IPS-NIHi11 (cell line): ENCODE measurements at places on chromosomes 4 and X.

- DNase-seq = no peak
Measured at GRCh38 chr4:126710935-126711334, 921.8 kb upstream of the INTU start.

DNA sequence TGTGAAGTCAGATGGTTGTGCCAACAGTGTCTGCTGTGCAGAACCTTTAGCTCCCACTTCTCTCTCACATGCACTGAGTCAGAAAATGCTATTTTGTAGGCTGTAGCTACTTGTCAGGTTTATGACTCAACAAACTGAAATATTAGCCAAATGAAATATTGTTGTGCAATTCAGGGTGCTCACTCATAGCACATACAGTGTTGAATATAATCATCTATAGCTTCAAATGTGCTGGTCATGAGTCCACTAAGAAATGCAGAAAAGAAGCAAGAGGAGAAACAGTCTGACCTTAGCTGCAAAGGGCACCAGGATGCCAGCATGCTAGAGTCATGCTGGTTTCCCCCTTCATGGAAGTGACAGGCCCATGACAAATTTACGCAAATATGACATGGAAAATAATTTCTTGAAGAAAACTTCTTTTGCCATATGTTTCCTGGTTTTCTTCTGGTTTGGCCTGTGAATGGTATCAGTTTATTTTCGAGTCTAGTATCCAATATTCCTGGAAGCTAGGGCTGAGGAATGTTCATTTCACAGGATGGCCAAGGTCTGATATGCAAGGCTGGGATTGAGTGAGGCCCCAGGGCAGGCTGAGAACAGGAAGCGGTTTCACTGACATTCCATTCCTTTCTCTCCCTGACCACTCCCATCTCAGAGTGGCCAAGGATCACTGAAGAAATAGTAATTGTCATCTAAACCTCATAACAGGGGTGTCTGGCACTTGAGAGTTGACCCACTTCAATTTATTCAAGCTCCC is 10.3 kb upstream of the CXCL2 start:
- DNase-seq = peak; percentile 67

- peak; percentile 21 for DNase-seq
Measured at GRCh38 chrX:54786967-54787366, 11.1 kb downstream of the ITIH6 start.

DNA sequence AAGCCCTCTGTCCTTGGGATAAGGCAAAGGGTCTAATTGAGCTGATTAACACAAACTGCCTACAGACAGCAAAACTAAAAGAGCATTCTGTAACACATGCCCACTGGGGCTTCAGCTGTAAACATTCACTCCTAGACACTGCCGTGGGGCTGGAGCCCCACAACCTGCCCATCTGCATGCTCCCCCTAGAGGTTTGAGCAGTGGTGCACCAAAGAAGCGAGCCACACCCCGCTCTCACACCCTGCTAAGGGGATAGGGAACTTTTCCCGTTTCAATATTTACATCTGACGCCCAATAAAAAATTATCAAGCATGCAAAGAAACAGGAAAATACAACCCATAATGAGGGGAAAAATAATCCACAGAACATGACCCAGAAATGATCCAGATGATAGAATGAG is 46.9 kb upstream of the HSD17B10 start:
- peak; percentile 8 for DNase-seq

- no peak for DNase-seq
Measured at GRCh38 chr4:22071749-22072148, 123.2 kb upstream of the KCNIP4 start.

- DNase-seq = no peak
Measured at GRCh38 chr4:36337665-36338185, 56.3 kb downstream of the DTHD1 start.

- DNase-seq = peak; percentile 62
Measured at GRCh38 chr4:88283661-88284438, 511 bp downstream of the PPM1K start.

GRCh38 chr4:101348995-101349800 is 1.9 kb upstream of the PPP3CA start:
- DNase-seq = no peak

- no peak for DNase-seq
Measured at GRCh38 chr4:64774626-64775025, 365.4 kb upstream of the TECRL start.

DNA sequence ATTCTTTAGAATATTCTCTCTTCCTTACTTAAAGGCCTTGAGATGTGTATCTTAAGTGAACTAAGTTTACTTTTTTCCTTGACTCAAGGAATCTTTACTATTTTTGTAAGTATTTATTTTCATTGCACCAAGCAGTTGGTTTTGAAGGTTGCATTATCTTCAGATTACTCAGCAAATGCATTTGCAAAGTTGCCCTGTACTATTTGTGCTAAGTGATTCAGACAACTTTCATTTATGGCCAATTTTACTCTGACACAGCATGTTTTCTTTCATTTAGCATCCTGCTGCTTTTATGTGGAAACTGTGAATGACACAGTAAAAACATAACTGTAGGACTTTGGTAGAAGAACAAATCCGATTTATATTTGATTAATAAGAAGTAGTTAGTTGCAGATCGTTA is 191.0 kb downstream of the CCSER1 start:
- DNase-seq = no peak

DNA sequence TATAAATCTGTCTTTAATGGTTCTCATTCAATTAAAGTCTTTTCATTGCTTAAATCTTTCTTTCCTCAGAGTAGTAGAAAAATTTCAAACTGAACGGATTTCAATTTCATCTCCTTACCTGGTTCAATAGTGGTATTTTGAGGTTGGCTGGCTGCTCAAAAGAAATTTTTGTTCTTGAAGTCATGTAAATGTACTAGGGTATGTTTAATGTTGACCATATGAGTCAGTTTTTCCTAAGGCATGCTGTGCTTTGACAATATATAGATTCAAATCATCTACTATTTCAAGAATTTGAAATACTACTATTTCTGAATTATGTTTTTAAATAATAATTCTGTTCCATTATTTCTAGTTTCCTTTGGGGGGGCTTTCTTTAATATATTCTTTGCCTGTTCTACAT is 105.5 kb downstream of the PACRGL start:
- DNase-seq = no peak

- no peak for DNase-seq
Measured at GRCh38 chrX:98956014-98956413, 1454.1 kb downstream of the PCDH19 start.

DNA sequence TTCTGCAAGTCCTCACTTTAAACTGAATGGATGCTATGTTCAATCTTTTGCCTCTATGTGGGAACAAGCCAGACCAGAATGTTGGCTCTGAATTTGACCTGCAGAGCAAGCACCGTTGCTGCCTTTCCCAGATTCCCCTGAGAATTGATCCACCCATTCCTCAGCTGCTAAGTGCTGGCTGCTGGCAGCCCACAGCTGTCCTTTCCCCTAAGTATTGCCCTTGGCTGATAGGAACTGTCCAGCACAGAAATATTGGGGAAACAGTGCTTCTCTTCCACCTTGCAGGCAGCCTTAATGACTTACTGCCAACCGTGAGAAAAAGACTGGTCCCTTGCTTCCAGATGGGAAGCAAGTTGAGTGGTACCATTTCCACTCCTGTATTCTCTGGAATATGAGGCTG is 475.9 kb downstream of the PDHA2 start:
- DNase-seq = peak; percentile 15

DNA sequence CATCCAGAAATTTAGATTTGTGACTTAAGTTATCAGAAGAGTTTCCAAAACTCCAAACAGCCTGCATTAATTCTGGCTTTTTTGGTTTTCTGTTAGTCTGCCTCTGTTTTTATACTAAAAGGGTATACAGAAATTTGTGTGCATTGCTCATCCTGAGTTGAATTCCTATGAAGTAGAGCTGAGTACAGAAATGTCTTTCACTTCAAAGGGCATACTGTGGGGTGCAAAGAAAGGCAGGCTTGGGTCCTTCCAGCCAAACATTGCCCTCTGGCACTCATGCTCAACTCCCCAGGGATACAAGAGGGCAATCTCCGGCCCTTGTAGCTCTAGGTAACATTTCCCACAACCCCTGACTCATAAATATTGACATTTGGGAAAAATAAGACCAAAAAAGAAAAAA is 27.6 kb upstream of the TMEM184C start:
- DNase-seq = no peak

- DNase-seq = no peak
Measured at GRCh38 chr4:24646798-24647460, 62.6 kb upstream of the DHX15 start.

- no peak for DNase-seq
Measured at GRCh38 chr4:151942971-151943370, 182.2 kb upstream of the GATB start.

DNA sequence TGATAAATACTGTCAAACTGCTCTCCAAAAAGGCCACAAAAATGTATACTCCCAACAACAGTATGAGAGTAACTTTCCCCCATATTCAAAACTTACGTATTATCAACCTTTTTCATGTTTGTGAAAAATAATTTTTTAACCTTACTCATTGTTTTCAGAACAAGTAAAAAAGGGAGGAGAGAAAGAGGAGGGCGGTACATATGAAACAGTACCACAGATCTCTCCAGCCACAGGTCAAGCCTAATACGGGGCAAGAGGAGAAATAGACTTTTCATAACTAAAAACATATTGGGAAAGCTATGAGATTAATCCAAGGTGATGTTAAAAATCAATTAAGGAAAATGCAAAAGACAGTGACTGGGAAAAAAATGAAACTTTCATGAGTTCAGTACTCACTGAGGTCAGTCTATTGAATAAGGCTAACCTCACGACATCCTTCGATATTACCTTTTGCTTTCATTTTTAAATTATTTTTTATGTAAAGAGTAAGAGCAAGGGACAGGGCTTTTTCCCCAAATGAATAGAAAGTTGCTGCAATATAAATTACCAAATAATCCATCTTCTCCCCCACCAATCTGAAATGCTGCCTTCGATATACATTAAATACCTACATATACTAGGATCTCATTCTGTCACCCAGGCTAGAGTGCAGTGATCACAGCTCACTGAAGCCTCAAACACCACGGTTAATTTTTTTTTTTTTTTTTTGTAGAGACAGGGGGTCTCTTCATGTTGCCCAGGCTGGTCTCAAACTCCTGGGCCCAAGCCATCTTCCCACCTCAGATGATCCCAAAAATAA is 25.3 kb downstream of the FBXW7 start:
- no peak for DNase-seq

- DNase-seq = no peak
Measured at GRCh38 chrX:107600366-107600765, 27.9 kb upstream of the PRPS1 start.

DNA sequence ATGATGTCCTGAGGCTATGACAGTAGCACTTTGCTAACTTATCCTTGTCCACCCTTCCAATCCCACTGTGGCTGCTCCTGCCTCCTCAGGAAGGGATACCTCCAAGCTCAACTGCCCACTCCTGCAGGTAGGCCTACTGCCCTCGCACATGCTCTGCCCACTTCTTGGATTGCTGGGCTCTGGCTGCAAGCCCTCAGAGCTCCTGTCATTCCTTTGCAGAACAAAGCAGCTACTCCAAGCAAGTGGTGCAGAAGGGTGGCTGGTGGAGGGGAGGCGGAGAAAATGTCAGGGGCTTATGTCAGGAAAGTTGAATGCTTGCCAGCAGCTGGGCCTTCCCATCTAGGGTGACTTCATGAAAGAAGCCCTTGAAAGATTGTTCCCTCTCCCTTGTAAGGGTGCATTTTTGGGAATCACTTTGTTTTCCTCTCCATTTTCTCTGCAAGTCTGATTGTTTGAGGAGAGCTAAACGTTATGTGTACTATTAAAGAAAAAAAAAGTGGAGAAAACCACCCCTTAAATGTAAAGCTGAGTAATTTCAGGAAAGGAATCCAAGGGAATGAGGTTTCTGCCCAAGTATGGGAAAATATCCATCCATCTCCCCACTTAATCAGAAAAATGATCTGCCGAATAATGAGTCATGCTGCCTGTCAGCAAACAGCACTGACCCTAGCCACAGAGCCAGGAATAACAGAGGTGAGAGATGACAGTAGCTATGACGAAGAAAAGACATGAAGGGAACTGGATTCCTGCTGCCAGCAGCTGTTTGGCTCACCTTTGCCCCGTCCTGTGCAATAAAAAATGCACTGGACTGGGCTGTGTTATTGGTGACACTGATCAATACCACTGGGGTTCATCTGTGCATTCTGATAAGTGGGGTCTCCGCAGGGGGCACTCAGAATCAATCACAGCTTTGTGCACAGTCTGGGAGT is 102.0 kb downstream of the RTL5 start:
- no peak for DNase-seq

GRCh38 chr4:7281691-7282665 is 89.6 kb downstream of the SORCS2 start:
- DNase-seq = no peak

DNA sequence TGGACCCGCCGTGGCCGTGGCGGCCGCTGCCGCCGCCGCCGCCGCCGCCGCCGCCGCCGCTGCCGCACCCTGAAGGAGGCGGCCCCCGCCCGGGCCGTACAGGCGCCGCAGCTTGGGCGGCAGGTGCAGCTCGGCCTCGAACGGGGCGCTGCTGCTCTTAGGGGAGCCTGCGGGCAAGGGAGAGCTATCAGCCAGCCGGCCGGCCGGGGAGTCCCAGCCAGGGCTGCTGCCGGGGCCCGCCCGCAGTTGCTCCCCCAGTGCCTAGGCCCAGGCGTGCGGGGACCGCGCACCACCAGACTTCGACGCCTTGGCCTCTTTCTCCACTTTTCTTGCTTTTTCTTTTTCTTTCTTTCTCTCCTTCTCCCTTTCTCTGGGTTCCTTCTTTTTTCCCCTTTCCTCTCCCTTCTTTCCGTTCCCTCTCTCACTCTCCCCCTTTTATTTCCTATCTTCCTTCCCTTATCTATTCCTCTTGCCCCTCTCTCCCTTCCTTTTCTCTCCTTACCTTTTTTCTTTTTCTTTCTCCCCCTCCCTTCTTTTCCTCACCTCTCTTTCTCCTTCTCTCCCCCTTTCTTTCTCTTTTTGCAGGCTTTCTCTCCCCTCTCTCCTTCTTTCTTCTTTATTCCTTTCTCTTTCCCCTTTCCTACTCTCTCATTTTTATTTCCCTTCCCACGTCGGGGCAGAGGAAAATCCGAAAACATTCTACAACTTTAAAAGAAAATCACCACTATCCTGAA is 2.0 kb downstream of the ARX start:
- DNase-seq = no peak

DNA sequence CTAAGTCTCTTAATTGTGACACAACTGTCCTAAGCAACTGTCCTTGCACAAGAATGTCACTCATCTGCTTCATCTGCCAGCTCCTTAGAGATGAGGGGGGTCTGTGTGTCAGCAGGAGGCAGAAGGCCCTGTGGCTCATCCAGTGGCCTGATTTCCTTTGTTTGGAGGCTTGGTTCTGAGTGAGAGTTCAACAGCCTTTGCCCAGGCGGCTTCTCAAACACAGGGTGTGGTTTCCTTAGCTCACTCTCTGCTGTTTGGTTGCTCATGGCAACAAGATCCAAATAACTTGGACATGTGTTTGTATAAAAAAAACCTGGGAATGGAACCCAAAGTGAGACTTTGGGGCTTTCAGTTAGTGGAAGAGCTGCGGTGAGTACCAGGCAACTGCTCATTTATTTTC is 46.6 kb downstream of the MAP7D3 start:
- DNase-seq = no peak

DNA sequence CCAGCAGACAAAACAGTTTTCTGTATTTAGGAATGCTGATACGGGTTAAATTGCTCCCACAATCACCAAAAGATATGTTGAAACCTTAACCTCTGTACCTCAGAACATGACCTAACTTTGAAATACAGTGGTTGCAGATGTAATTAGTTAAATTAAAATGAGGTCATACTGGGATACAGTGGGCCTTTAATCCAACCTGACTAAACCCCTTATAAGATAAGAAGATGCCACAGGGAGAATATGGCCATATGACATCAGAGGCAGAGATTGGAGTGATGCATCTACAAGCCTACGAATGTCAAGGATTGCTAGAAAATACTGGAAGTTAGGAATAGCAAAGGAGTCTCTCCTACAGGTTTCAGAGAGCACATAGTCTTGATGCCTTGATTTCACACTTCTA is 32.1 kb upstream of the PARM1 start:
- DNase-seq = no peak
